ENCODE measurements at places on chromosomes 5 and 9.

GRCh38 chr5:16707869-16708192 is 91.0 kb upstream of the RETREG1 start:
- DNase-seq: no peak

DNA sequence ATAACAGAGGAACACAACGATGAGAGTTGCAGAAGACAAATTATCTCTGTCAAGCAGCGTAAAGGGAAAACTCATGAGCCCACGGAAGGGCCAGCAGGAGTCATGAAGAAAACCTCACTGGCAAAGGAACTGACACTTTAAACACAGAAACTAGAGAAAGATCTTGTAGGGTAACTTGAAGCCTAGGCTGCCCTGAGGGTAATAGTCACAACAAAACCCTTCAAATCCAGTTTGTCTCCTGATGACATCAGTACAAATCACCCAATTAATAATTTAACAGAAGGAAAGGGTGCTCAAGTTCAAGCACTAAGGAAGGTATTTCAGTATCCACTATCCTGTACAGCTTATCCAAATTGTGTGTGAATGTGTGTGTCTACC is 549.1 kb downstream of the MTRR start:
- no peak for DNase-seq

DNA sequence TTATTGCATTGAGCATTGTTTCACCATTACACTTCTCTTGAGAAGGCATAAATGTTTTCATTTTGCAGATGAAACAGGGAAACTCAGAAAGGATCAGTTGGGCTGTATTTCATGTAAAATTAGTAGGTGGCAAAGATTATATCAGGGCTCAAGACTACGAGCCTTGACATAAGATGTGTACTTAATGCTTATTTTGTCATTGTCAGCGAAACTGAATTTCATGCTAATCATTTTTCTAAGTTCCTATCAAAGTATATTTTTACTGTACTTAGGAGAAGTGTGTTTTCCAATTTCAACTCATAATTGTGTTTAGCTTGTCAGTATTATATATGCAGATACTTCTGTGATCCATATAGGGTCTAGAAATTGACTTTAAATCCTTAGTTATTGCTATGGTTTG is 123.8 kb downstream of the FBXL7 start:
- DNase-seq: no peak

DNA sequence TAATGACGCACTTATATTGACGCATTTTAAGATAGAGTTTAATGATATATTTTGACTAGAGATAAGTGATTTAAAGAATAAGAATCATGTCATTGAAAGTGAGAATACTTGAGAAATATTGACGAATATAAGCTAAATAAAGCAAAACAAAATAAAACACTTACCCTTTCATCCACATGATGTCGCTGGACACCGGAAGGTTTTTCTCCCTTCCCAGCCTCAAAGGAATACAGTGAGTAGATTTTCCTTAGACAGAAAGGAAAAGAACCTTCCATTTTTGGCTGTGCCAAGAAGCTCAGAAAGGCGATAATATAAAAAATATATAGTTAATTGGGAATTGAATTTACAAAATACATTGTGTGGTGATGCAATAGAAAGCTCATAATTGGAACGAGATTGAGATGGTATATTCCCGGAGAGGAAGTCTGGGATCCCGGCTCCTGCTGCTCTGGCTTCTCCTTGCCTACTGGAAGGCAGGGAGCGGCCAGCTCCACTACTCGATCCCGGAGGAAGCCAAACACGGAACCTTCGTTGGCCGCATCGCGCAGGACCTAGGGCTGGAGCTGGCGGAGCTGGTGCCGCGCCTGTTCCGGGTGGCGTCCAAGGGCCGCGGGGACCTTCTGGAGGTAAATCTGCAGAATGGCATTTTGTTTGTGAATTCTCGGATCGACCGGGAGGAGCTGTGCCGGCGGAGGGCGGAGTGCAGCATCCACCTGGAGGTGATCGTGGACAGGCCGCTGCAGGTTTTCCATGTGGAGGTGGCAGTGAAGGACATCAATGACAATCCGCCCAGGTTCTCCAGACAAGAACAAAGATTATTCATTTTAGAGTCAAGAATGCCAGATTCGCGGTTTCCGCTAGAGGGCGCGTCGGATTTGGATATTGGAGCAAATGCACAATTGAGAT is at the start of gene PCDHA5:
TSS of gene PCDHA5 (plus strand) at position 239 of the 906 bp plus-strand sequence.
- DNase-seq: no peak

DNA sequence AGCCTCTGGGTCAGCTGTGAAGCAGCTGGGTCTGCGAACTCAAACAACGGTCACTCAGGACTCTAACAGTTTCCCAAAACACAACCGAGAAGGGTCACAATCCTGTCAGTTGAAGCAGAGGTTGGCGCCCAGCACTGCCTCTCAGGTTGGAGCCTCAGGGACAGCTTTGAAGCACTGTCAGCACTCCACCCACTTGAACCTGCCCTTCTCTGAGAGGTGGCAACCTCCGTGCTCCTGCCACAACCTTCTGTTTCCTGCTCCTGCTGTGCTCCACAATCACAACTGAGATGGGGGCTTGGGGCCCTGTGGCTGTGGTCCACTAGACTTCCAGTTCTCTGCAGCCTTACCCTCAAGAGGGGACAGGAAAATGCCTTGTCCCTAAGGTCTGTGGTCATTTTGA is 21.7 kb upstream of the LCP2 start:
- no peak for DNase-seq

- DNase-seq: no peak
These were observed 400.3 kb downstream of the ICE1 start for GRCh38 chr5:5822729-5823257.

DNA sequence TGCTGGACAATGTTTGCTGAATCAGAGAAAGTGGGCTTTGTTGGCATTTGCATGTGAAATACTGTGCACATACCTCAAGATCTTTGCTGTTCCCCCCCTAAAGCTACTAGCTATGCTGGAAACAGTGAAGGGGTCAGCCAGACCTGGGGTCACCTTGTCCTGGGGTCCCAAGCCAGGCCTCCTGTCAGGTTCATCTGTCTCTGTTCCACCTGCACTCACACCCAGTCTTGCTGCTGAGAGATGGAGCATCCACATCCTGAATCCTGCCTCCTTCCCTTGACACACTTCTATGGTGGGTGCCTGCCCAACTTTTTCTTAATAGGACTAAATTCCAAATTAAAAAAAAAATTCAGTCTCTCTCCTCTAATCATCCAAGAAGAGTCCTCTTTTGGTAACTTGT is 4.0 kb upstream of the ABL1 start:
- no peak for DNase-seq

- DNase-seq: no peak
These were observed 57.9 kb downstream of the OSTF1 start for GRCh38 chr9:75146229-75146628.

GRCh38 chr9:91178281-91179236 is 183.2 kb downstream of the AUH start:
- DNase-seq: no peak

DNA sequence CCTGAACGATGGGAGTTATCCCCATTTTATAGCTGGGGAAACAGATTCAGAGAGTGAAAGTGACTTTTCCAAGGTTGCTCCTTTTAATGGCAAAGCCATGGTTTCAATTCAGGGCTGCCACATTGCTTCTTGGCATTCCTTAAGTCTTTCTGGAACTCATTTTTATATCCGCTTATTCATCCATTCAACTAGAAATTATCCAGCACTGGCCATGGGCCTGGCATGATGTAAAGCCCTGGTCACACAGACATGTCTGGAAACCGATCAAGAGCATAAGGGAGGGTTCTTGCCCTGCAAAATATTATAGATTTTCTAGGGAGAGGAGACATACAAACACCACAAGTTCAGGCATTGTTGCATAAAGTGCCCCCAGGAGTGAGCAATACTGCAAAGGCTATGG is 43.0 kb upstream of the COL15A1 start:
- no peak for DNase-seq

- DNase-seq: no peak
These were observed 118.1 kb downstream of the TRIO start for GRCh38 chr5:14261235-14261634.

- DNase-seq: peak; percentile 59
These were observed 3.3 kb downstream of the FBN2 start for GRCh38 chr5:128534726-128535125.

DNA sequence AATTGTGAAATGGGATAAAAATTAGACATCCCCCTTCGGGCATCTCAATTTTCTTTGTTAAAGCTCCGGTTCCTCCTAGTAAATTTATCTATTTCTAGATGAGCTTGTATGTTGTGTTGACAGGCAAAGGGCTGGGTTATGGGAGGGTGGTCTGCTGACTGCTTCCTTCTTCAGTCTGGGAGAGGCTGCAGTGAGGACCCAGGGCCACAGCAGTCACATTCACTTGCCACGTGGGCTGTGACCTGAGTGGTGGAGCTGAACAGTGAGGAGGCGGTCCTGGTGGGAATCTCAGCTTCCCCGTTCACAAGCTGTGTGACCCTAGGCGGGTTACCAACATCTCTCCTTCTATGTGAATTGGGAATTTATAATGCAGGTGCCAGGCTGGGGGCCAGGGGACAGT is 57.5 kb upstream of the RXRA start:
- no peak for DNase-seq

- DNase-seq: no peak
These were observed 267.9 kb downstream of the COX7C start for GRCh38 chr5:86885489-86886230.

GRCh38 chr5:170363671-170364070 is 25.5 kb downstream of the KCNMB1 start:
- no peak for DNase-seq

DNA sequence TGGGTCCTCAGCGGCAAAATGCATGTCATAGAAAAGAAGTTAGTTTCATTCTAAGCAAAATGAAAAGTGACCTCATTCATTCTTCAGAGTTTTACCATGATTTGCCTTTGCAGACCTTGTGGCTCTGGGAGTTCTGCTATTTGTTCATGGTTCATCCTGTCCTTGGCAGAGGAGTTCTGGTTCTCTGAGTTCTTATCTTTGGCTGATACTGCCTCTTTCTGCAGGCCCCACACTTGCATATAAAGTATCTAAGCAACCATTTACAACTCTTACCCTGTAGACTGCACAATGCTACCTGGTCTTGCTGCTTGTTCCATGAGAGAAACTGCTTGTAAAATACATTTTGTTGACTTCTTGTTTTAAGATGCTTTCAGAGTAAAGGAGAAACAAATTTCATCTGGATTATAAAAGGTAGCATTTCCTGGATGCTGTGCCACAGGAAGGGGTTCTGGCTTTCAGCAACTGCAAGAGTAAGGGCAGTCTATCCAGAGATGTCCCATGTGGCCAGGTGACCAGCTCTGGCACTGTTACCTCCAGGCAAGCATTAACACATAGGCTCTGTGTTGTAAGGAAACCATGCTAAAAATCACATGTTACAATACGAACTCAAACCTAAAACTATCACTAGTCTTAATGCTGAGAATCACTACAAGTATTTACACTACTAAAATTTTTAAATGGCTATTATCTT is 513.2 kb downstream of the SPOCK1 start:
- DNase-seq: no peak

DNA sequence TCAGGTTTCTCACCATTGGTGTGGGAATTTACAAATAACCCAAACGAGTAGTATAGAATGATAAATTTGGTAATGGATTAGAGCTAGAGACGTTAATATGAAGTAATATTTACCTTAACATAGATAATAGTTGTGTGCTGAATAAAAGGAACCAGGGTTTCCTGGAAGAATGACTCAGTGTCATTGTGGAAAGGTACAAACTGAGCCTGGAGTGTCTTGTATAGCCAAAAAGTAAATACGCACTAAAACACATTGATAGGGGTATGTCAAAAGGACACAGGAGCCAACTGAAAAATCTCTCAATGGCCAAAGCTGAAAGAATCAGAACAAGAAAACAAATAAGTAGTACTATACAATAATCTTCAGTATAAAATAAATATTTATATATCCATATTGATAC is 363.5 kb downstream of the SLCO4C1 start:
- DNase-seq: no peak

- no peak for DNase-seq
These were observed 173.3 kb downstream of the SPATA31D1 start for GRCh38 chr9:82161876-82162275.

DNA sequence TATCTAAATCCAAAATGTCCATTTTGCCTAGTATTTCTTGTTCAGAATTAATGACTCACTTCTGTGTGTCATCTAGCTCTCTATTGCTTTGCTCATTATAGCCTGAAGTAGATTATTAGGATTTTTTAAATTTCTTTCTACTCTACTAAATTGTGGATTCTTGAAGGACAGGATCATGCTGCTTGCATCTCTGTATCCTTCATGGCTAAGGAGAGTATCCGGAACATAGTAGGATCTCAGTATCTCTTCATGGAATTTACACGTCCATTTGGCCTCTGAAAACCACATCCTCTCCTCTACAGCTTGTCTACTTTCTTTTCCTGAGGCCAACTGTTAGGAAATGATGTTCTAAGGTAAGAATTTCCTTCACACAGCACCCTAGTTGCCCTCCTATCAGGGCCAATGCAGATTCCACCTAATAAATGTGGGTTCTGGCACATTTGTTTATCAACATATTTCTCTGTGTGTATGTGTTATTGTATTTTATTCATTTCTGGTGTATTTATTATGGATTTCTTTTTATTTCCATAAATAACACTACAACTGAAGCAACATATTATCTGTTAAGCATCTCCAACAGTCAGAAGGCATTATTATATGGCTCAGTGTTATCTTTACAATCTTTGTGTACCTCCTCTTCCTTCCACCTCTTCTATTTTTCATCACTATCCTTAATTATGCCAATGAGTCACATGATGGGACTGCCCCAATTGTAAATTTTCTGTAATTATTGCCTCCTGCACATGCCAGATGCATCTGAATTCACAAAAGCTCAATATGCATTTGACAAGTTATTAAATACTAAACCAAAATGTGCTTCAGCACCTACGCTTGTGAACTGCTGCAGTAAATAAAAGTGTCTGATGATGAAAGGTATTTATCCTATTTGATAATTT is 557.8 kb upstream of the TLE4 start:
- DNase-seq: no peak

GRCh38 chr5:64634997-64635686 is 55.2 kb upstream of the SHISAL2B start:
- peak; percentile 42 for DNase-seq

- no peak for DNase-seq
These were observed 302.5 kb downstream of the SH3GL2 start for GRCh38 chr9:17881371-17881770.

DNA sequence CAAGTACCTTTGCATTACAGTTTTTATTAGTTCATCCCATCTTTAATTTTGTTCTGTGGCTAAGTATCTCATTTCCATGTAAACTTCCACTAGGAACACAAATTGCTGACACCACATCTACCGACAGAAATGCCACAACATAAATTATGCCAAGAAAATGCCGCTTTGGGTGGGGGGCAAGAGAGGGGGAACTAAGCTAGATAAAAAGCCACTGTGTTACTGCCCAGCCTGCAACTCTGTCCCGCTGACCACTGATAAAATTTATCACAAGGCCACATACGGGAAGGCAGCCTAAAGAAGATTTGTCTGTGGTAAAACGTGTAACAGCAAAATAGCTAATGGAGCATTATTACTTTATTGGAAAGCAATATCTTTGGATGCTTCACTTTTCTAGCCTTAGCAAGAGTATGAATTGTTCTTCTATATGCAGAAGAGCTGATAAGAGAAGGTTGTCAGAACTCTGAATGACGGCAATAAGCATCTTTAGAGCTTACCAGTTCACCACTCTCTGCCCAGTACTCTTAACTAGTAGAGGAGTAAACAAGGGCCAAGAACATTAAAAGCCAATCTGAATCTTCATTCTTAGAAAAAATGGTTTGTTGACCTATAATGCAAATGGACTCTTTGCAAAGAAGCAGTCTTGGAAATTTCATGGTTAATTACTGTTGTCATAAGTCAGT is 172.2 kb upstream of the MEF2C start:
- DNase-seq: no peak

Data from LoVo (cell line).